Fibroblast of skin of left quadriceps (primary cell): ENCODE measurements at places on chromosomes 3 and 15.

DNA sequence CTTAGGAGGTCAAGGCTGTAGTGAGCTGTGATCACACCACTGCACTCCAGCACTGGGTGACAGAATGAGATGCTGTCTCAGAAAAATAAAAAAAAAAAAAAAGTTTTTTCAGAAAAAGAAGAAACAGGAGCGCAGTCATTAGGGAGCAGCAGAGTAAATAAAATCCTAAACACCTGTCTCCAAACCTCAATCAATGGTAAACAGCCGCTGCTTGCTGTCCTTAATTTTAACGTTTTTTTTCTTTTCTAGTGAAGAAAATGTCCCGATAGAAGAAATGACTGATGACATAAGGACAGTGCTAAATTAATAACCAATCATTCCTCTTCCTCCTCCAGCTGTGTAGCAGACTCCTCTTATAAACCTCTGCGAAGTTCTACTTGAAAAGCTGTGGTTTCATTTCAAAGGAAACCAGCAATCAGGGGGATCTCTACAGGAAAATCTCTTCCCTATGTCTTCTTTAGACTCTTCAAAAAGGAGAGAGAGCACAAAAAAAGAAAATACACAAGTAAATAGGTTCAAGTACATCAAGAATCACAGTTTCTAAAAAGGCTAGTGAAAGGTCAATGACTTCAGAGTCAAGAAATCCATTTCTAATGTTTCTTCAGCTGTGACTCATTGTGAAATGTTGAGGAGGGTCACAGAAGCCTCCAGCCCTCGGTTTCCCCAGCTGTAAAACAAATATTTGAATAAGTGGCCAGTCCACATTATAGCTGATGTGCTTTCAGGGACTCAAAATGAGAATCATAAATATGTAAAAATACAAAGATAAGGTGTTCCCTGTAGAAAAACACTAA is 127.6 kb downstream of the TMCO5A start:
- no peak for DNase-seq

- DNase-seq, result no peak
Measured at GRCh38 chr3:78858910-78859309, 908.9 kb downstream of the ROBO1 start.

- DNase-seq, result no peak
Measured at GRCh38 chr3:70855149-70855548, 542.7 kb upstream of the MDFIC2 start.

GRCh38 chr15:99863550-99864198 is 130.4 kb upstream of the LYSMD4 start:
- DNase-seq, result no peak

GRCh38 chr3:171064461-171064860 is 37.9 kb upstream of the SLC2A2 start:
- no peak for DNase-seq

GRCh38 chr3:76400141-76400540 is 614.8 kb upstream of the ZNF717 start:
- no peak for DNase-seq
